ENCODE measurements at places on chromosomes 1 and 21. TPM values are rescaled to one million over a fixed set of nuclear protein-coding genes. Genes with fewer than 3 reads are reported as not detected.
A peak's percentile ranks its signal among the peaks of the same experiment; 100 is the strongest.

DNA sequence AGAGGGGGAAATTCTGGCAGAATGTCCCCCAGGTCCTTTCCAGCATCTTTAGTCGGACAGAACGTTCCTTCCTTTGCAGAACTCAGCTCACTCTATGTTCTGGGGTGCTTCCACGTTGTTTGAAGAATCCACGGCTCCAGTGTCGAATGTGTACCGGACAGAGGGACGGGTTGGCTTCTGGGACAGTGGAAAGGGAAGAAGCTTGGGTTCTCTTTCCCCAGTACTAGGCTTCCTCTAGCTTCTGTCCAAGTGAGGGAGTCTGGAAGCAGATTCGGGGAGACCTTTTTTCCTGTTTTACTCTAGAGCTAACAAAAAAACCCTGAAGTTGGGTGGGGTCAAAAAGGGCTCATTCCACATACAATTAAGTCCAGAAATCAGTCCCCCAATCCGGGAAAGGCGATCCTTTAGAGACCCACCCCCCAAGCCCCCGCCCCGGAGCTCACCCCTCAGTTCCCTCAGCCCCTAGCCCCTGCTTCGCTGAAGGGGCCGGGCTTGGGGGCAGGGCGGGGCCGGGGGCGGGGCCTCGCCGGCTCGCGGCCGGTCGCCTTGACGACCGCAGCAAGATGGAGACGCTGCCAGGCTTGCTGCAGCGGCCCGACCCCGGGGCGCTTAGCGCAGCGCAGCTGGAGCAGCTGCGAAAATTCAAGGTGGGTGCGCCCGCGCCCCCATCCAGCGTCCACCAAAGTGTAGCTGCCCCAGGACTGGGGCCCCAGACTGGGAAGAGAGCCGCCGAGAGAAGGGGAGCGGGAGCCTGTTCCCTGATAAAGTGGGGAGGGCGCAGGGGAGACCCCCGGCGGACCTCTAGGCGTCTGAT, at the start of gene RIIAD1:
Gene RIIAD1 (plus strand): TSS at position 549 of the 814 bp plus-strand sequence. CDS start 15 bp downstream, at position 564.
- no peak for DNase-seq

DNA sequence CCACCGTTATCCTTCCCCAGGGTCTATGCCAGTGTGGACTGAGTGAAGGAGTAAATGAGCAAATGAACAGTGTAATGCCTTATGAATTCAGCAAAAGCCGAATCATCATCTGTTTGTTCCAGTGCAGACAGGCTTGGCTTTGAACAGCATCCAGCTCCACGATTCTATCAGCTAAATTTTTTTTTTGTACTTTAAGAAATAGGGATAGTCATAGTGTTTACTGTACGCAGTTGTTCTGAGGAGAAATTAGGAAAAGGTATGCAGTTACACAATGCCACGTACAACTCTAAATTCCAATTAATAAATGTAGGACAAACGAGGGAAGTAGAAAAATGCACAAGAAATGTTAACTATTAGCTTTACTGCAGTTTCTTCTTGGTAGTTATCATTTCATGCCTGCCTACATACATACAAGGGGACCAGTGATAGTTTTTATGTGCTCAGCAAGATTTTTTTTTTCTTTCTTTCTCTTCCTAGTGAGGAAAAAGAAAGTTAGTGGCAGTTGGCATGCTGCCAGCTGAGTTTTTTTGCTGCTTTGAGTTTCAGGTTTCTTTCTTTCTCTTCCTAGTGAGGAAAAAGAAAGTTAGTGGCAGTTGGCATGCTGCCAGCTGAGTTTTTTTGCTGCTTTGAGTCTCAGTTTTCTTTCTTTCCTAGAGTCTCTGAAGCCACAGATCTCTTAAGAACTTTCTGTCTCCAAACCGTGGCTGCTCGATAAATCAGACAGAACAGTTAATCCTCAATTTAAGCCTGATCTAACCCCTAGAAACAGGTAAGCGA, at the start of gene IFI44L:
Gene IFI44L (plus strand): TSS at position 646 of the 777 bp plus-strand sequence. CDS start 7,468 bp downstream, outside the sequence.
- peak; percentile 48 for DNase-seq

The DENND1B gene
- polyA plus RNA-seq: 10.0 TPM

DNA sequence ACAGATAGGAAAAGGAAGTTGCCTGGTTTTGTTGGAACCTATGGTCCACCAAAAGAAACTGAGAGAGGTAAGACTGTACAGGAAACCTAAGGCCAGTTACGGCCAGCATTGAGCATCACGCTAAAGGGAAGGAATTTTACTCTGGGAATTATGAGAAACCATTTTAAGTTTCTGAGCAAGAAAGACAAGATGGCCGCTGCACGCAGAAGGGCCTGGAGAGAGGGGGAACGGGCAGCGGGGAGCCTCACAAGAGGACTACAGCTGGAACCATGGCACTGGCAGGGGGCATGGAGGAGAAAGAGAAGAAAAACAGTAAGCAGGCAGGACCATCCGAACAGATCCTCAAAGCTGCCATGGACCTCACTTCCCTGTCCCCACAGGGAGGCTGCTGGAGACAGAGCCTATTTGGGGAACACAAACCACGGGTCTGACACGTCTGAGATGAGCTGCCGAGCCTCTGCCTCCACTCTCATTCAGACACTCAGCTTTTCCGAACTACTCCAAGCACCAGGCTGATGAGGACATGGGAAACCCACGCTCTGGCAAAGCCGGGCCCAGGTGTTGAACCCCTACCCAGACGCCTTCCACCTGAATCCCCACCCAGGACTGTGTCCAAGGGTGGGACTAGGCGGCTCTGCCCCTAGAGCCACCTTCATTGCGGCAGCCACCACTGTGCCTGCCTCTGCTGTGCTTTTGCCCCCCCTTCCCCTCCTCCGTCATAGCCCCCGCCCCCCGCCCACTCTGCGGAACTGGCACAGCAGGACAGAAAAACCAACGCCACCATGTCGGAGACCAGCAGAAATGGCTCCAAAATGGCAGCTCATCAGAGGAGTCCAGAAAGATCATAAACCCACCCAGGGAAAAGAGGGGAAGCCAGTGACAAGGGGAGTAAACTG, 69.0 kb downstream of the CD46 start:
- no peak for DNase-seq

DNA sequence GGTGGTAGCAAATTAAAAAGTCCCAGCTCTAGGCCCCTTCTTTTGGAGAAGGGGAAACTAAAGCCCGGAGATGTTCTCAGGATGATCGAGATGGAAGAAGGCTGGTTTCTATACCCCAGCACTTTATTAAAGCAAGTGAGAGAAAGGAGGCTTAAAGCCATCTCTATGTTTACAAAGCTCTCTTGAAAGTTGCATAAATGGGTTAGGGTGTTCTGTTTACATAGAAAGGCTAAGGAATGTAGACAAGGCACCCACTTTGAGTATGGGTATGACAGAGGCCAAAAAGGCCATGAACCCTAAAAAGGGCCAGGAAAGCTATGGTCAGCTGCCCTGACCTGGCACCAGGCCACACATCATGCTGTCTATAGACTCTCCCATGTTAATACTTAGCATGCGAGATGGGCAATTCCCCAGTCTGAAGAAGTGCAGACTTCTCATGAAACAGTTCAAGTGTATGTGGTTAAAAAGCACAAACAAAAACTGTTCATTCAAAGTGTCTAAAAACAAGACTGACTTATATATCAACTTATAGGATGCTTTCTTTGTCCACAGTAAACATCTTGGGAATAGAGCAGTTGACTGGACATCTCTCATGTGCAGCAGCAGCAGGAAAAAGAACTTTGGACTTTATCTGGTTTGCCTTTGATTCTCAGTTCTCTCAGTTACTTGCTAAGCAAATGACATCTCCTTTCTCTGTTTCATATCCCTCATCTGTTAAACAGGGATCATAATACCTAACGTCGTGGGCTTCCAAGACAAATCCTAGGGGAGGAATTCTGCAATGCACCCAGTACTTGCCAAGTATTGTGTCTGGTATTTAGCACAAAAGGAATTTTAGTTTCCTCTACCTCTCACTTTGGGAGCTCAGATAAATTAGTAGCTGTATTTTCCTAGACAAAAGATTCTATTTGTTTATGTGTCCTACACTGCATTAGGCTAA, 521.6 kb downstream of the PLPP3 start:
- no peak for DNase-seq

The RNU1-1 gene
- not detected for polyA plus RNA-seq

DNA sequence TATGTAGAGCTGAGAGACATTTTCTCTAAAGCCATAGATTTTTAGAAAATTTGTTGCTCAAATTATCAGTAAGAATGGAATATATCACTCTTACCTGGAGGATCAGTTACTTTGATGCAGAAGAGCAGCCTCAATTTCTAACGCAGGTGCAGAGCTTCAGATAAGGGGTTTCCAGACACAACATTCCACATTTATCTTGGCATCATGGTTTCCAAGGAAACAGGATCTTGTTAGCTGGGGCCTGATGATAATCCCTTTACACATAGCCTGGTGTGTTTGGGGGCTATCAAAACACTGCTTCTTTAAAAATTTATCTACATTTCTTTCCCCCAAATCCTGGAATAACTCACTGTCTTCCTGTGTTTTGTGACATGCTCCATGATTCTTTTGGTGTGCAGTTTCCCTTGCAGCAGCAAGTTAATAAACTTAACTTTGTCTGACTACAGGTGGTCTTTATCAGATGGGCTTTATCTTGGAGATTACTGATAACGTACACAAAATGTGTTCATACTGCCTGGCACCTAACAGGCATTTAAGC, 2.7 kb upstream of the STX12 start:
- DNase-seq: no peak

- no peak for DNase-seq
These were observed 47.9 kb downstream of the MACO1 start for GRCh38 chr1:25478633-25479032.

The VHLL gene
- polyA plus RNA-seq: not detected

The CTTNBP2NL gene
- 42.3 TPM for polyA plus RNA-seq

The TEX38 gene
- polyA plus RNA-seq: 0.34 TPM

The SERTAD4 gene
- 2.7 TPM for polyA plus RNA-seq

DNA sequence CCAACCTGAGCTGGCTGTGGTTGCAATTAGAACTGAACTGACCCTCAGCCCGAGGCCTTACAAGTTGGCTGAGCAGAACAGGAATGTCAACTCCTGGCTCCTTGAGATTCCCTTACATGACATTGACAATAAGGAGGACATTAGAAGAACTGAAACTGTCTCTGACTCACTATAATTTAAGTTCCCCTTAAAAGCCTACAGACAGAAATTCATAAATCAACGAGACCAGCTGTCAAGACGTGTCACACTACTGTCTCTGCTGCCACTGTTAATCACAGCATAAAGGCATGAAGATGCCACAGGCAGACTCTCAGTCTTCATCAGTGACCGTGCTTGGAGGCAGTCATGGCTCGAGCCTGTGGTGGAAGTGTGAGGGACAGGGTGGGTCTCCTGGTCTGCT, 168.8 kb downstream of the GABPA start:
- peak; percentile 43 for DNase-seq

All from renal pelvis (tissue), 12 donors.